AG10803 (cell line): ENCODE measurements at places on chromosomes 6 and 20.

DNA sequence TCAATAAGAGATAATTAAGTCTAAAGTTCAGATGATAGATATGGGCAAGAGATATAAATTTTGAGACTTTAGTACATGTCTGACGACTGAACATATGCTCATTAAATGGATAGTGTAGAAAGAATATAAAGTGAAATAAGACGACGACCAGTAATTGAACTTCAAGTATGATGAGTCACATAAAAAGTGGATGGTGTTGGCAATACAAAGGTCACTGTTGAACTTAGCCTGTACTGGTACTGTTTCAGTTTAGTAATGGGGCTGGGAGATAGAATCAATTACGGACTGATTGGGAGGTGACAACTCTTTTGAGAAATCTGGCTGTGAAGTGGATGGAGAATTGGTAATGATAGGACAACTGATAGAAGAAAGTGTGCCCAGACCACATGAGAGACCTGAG lies 68.1 kb downstream of the IBTK start:
- DNase-seq: no peak

GRCh38 chr6:130674604-130675003 lies 152.6 kb upstream of the SMLR1 start:
- DNase-seq: peak; percentile 46

- no peak for DNase-seq
Measured at GRCh38 chr6:6810727-6811126, 222.2 kb downstream of the LY86 start.

- peak; percentile 18 for DNase-seq
Measured at GRCh38 chr20:6169251-6169650, 46.4 kb upstream of the FERMT1 start.

- no peak for DNase-seq
Measured at GRCh38 chr20:59568509-59569024, 35.8 kb upstream of the PHACTR3 start.

- DNase-seq: peak; percentile 57
Measured at GRCh38 chr6:143536866-143537691, 25.6 kb upstream of the FUCA2 start.

- no peak for DNase-seq
Measured at GRCh38 chr20:47581090-47581489, 79.4 kb downstream of the NCOA3 start.

DNA sequence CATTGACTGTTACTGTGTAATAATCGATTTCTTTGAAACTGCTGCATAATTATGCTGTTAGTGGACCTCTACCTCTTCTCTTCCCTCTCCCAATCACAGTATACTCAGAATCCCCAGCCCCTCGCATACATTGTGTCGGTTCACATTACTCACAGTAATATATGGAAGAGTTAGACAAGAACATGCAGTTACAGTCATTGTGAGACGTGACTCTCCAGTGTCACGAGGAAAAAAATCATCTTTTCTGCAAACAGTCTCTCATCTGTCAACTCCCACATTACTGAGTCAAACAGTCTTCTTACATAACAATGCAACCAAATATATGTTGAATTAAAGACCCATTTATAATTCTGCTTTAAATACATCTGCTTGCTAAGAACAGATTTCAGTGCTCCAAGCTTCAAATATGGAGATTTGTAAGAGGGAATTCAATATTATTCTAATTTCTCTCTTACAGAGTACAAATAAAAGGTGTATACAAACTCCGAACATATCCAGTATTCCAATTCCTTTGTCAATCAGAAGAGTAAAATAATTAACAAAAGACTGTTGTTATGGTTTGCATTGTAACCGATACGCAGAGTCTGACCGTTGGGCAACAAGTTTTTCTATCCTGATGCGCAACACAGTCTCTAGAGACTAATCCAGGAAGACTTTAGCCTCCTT lies 113.3 kb downstream of the TMEM242 start:
- no peak for DNase-seq

DNA sequence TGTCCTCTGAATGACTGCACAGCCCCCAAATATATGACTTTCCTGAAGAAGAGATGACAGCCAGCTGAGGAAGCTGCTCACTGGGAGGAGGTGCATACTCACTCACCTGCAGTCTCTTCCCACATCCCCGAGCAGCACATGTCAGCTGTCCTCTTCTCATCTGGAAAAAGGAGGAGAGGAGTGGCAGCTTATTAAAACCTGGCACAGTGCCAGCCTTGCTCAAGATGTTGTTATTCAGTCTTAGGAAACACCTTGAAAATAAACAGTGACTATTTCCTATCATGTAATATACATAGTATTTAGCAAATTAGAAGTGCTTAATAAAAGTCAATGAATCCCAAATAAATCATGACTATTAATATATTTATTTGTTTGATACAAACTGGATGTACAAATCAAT lies 232.9 kb downstream of the EPM2A start:
- DNase-seq: no peak

DNA sequence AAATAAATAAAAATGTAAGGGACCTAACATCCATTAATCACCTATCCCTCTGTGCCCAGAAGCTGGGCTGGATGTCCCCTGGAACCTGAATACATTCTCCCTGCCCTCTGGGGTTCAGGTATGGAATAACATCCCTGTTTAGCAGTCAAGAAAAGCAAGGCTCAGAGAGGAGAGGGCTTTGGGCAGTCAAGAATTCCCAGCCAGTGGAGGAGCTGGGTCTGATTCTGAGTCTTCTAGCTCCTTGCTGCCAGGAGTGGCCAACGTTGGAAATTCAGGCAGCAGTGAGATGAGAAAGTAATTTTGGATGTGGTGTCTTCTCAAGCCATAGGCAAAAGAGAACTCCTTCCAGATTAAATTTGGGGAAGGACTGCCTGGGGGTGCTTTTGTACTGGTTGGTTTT lies 42.6 kb upstream of the ZNFX1 start:
- peak; percentile 54 for DNase-seq

- DNase-seq: no peak
Measured at GRCh38 chr6:119285908-119286625, 63.5 kb downstream of the MAN1A1 start.

DNA sequence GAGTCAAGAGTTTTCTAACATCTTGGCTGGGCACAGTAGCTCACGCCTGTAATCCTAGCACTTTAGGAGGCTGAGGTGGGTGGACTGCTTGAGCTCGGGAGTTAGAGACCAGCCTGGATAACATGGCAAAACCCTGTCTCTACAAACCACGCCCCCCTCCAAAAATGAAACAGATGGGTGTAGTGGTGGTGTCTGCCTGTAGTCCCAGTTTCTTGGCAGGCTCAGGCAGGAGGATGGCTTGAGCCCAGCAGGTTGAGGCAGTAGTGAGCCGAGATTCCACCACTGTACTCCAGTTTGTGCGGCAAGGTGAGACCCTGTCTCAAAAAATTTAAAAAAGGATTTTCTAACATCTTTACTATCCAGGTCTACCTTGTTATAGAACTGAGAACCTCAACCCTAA lies 22.0 kb downstream of the FAM8A1 start:
- DNase-seq: no peak

- no peak for DNase-seq
Measured at GRCh38 chr20:19609642-19610223, 148.3 kb upstream of the RIN2 start.

GRCh38 chr6:50091641-50092040 lies 41.9 kb upstream of the DEFB112 start:
- peak; percentile 67 for DNase-seq

- no peak for DNase-seq
Measured at GRCh38 chr20:17985388-17986018, 16.7 kb downstream of the MGME1 start.

GRCh38 chr6:51398064-51398705 lies 579.5 kb downstream of the TFAP2B start:
- DNase-seq: no peak

DNA sequence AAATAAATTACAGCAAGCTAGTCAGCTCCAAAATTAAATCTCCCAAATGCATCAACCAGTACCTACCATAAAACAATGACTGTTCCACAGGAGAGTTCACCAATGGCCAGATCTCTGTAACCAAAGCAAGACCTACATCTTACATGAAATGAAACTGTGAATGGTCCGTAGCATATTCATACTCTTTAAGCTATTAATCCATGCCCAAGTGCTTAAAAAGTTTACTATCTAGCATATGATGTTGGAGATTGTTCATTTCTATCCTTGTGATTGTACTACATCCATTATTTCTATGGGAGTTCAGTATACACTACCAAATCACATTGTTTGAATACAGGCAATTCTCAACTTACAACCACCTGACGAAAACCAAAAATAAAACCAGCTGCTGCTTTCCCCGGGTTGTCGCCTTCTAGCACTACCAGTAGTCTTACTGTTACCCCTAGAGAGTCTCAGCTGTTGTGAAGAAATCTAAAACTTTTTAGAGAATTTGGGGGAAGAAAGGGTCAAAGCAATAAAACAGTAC lies 38.0 kb downstream of the HIVEP2 start:
- DNase-seq: no peak

DNA sequence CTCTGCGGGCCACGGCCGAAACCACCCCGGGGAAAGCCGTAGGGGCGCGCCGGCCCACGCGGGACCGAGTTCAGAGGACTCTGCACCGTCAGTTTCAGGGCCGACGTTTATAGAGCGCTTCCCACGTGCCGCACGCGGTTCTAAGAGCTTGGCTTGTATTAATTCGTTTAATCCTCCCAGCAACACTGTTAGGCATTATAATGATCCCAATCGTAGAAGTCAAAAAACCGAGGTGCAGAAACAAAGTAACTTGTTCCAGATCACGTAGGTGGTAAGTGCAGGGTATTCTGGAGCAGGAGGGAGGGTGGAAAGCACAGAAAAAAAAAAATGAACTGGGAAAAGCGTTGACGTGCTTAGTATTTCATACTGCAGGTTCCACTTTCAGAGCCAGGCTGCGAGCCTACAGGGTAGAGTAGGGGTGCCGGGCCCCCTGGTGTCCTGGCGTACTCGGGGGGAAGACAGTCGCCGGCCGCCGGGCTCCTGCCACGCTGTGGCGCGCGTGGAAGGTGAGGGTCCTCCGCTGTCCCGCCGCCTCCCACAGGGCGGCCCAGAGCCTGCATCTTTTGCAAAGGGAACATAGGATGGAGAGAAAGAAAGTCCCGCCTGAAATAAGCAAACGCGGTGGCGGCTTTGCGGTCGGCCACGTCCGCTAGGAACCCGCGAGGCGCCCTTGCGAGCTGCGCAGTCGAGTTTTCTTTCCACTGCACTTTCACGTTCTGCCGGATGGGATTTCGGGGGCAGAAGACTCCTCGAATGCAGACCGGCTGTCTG lies 10.2 kb upstream of the FOXF2 start:
- no peak for DNase-seq

DNA sequence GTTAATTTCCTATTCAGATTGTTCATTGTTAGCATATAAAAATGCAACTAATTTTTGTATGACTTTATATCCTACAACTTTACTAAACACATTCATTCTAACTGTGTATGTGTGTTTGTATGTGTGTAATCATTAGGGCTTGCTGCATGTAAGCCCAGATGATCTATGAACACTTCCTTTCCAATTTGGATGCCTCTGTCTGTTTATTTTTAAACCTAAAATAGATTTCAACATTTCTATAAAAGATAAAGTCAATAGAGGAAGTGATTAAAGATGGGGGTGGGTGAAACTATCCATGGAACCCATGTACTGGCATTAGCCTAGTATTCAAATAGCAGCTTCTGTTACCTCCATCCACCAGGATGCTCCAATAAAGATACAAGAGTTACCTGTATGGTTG lies 15.7 kb upstream of the AKAP12 start:
- DNase-seq: no peak

DNA sequence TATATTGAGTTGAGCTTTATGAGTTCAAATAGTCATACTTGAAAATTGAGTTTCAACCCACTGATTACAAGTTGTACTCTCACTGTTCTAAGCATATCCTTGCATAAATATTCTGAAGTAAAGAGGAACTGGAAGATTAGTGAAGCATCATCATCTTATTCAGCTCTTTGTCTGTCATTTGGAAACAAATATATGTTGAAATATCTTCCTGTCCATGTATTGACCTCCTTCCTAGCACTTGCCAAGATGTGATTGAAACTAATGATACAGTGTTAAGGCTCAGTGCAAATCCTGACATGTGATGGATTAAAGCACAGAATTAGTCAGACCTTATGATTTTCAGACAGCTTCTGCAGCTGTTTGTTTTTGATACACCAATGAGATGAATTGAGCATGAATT lies 434.3 kb downstream of the TBC1D32 start:
- no peak for DNase-seq

DNA sequence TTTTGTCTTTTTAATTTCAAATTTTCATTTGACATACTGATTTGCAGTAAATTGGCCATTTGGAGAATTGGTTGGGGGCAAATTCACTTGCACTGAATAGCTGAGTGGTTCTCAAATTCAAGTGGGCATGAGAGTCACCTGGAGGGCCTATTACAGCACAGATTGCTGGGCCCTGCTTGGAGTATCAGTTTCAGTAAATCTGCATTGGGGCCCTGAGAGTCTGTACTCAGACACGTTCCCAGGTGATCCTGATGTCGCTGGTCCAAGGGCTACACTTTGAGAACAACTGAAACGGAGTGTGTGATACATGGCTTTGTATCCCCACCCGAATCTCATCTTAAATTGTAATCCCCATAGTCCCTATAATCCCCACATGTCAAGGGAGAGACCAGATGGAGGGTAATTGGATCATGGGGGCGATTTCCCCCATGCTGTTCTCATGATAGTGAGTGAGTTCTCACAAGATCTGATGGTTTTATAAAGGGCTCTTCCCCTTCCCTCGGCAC lies 115.9 kb downstream of the KLHL32 start:
- DNase-seq: no peak

GRCh38 chr20:62020935-62021701 lies 44.6 kb downstream of the TAF4 start:
- DNase-seq: peak; percentile 23

- DNase-seq: peak; percentile 37
Measured at GRCh38 chr6:90574610-90575009, 12.3 kb downstream of the MAP3K7 start.

GRCh38 chr20:51331481-51331880 lies 211.0 kb downstream of the NFATC2 start:
- DNase-seq: no peak

DNA sequence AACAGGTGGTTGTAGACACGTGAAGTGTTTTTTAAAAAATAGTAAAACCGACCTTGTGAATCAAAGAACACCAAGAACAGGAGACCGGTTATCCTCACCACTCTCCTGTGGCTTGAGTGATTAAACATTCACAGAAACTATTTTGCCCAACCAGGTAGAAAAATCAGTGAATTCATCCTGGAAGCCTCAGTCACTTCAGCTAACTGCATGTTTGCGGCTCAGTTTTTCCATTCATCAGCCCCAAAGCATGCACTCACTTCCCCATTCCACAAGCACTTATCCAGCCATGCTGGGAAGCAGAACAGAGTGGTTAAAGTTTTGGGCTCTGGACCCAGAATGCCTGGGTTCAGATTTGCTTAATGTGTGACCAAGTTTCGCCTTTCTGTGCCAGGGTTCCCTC lies 2.4 kb downstream of the LRRN4 start:
- peak; percentile 81 for DNase-seq

DNA sequence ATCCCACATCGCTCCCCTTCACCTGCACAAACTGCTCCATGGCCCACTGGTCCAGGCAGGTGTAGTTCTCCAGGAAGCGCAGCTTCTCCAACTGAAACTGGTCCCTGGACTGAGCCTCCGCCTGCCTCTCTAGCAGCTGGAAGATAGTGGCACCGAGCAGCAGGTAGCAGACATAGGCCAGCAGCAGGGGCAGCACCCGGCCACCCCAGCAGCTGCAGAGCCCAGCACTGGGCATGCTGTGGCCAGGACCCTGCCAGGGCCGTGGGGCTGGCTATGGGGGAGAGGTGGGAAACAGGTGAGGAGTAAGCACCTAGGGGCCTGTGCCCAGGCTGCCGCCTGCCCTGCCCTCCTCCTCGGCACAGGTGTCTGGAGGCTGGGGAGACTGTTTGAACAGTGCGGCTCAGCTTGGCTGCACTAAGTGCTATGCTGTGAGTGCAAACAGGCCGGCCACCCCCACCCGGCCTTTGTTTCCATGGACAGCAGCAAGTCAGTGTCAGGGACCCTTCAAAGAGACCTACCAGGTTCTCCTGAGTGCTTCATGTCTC lies at the start of gene KCNK16:
TSS of gene KCNK16 (minus strand) at position 397 of the 545 bp plus-strand sequence. CDS start at position 235, 162 bp downstream.
- no peak for DNase-seq
